ENCODE measurements at places on chromosomes 1 and 21. TPM values are rescaled to one million over a fixed set of nuclear protein-coding genes. Genes with fewer than 3 reads are reported as not detected.

TSPAN2 gene
- total RNA-seq, result 6.8 TPM

C1orf210 gene
- total RNA-seq, result not detected

ALX3 gene
- not detected for total RNA-seq

PLA2G2F gene
- total RNA-seq, result not detected

DRAXIN gene
- not detected for total RNA-seq

FCMR gene
- total RNA-seq, result 0.52 TPM

ERG gene
- total RNA-seq, result 4.7 TPM

All from skeletal muscle tissue (tissue), 5 donors.